SJSA1 (cell line): ENCODE measurements at places on chromosomes 13 and 19. TPM values are rescaled to one million over a fixed set of nuclear protein-coding genes. Genes with fewer than 3 reads are reported as not detected.

FPR1 gene
- total RNA-seq, result not detected in 2 replicates

SYT5 gene
- total RNA-seq, result not detected in 2 replicates

CD70 gene
- total RNA-seq, result 122 and 128 TPM in 2 replicates

USHBP1 gene
- not detected in 2 replicates for total RNA-seq

DNA sequence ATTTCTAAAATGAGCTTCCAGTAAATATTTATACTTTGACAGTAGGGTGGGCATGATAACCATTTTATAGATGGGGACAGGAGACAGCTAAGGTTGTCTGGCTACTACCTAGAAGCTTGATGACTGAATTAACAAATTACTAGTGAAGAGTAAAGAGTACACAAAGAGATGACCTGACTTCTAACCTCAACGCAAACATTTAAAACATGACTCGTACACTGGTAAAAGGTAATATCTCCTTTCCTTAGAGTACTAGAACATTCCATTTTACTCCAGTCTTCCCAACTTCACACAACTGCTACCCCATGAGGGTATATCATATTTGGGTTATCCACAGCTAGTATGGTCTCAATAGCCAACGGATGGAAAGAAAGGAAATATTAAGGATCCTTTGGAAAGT is 258.9 kb downstream of the FOXO1 start:
- no peak overlapping the region for H3K4me3 ChIP-seq
- peak overlapping the region; percentile 63 for H3K27ac ChIP-seq
- H3K36me3 ChIP-seq, result no peaks in the 10 kb centered on the region
- DNase-seq, result no peak
- H3K27me3 ChIP-seq, result no peaks in the 10 kb centered on the region

DNA sequence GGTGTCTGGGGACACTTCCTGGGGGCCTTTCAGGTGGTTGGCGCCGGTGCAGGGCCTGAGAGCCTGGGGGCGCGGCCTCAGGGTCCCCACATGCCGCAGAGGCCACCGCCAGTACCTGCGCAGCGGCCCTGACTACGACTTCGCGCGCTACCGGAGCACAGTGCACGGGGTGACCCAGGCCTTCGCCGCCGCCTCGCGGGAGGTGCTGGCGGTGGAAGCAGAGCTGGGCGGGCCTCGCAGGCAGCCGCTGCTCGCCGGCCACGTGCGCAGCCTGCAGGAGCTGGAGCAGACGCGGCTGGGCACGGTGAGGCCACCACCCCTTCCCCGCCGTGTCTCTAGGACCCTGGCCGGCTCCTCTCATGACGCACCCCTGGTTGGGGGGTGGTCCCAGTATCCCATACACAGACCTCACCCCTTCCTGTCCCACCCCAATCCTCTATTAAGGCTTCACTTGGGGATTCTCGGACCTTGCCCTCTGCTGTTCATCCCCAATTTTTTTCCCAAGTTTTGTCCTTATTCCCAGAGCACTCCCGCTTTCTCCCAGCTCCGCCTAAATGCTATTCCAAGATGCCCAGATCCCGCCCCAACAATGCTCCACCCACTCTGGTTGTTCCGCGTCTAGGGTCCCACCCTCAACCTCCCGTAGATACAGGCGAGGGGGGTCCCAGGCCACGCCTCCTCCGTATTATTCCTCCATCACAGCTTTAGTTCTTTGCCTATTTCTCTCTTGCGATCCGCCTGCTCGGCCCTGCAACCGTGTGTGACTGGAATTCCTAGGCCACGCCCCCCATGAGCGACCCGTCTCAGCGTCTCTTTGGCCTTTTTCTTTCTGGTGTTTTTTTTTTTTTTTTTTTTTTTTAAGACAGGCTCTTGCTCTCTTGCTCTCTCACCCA is 1.0 kb downstream of the REX1BD start:
- no peak for DNase-seq
- H3K36me3 ChIP-seq, result peaks cover 21% of the 10 kb centered on the region
- peak overlapping the region; percentile 43 for H3K27ac ChIP-seq

DNA sequence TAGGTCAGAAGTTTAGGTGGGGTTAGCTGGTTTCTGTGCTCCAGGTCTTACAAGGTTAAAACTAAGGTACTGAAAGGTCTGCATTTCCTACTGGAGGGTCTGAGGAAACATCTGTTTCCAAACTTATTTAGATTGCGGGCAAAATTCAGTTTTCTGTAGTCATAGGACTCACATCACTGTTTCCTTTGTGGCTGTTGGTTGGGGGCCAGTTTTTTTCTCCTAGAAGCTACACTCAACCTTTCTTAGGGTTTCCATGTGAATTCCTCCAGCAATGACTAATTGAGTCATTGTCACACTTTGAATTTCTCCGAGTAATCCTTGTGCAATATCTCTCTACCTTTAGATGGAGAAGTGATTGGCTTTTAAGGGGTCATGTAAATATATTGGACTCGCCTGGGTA is 773.4 kb upstream of the SLITRK1 start:
- peak; percentile 50 for DNase-seq
- no peak overlapping the region for H3K4me3 ChIP-seq
- 0 out of 2 replicates have a peak overlapping the region, but pooled peaks have one; percentile 7 for H3K27ac ChIP-seq

GRCh38 chr19:58037927-58038687 is 4.3 kb downstream of the ZSCAN1 start:
- H3K36me3 ChIP-seq, result no peaks in the 10 kb centered on the region
- H3K27me3 ChIP-seq, result no peaks in the 10 kb centered on the region
- no peak overlapping the region for H3K27ac ChIP-seq

DNA sequence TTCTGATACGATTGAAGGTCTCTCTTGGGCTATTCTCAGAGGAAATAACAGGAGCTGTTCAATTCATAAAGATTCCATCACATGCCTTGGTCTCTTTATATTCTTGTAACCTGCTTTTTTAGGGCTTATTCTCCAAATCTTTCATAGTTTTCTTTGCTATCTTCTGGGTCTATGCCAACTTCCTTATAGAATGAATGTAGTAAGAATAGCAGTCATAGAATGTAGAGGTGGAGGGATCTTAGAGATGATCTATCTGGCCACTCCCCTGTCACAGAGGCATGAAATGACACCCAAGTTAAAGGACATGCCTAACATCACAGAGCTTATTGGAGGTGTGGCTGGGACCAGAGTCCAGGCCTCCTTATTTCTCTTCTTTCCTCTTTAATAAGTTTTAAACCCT is 13.2 kb downstream of the LCP1 start:
- no peaks in the 10 kb centered on the region for H3K27me3 ChIP-seq
- DNase-seq, result no peak
- H3K36me3 ChIP-seq, result no peaks in the 10 kb centered on the region; the same call in 1 of the 2 replicates
- peaks cover 77% of the 10 kb centered on the region for H3K4me1 ChIP-seq
- no peak overlapping the region for H3K4me3 ChIP-seq

DNA sequence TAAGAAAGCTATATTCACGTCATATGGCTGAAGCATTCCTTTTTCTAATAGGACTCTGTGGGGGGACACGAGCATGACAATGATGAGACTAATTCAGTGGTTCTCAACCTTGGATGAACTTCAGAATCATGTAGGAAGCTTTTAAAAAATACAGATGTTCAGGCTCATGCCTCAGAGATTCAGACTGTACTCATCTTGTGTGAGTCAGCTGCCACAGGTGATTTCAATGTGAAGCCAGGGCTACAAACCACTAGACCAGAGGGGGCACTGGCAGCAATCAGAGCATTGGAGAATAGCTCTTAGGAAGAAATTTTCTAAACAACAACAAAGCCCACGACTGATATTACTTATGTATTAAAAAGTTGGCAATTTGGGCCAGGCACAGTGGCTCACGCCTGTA is 91.7 kb downstream of the SERP2 start:
- H3K4me3 ChIP-seq, result no peak overlapping the region
- H3K36me3 ChIP-seq, result no peaks in the 10 kb centered on the region; the same call in 1 of the 2 replicates
- H3K4me1 ChIP-seq, result no peaks in the 10 kb centered on the region

- 0 out of 2 replicates have a peak, but pooled peaks cover 10% of the 10 kb centered on the region for H3K27me3 ChIP-seq
- no peak for DNase-seq
- no peak overlapping the region for H3K27ac ChIP-seq
- H3K4me3 ChIP-seq, result no peak overlapping the region
- no peaks in the 10 kb centered on the region for H3K4me1 ChIP-seq
Measured at GRCh38 chr19:50710612-50711011, 9.0 kb downstream of the SHANK1 start.

DNA sequence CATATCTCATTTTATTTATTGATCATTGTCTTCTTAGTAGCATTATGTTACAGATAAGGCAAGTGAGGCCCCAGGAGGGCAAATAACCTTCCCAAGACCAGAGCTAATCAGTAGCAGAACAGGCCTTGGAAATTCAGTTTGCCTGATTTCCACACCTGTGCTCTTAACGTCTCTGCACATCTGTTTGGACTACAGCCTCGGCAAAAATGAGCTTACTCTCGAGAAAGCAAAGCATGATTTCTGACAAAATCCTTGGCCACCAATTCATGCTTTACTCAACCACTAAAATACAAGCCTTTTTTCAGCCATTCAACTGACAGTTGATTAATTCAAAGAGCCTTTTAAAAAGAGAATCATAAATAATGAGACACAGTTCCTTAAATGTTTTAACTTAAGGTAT is 309.3 kb upstream of the HTR2A start:
- no peaks in the 10 kb centered on the region for H3K36me3 ChIP-seq
- no peak for DNase-seq
- no peak overlapping the region for H3K4me3 ChIP-seq
- H3K4me1 ChIP-seq, result peaks cover 8% of the 10 kb centered on the region
- H3K27ac ChIP-seq, result no peak overlapping the region
- no peaks in the 10 kb centered on the region for H3K27me3 ChIP-seq

- no peaks in the 10 kb centered on the region for H3K27me3 ChIP-seq
- no peak for DNase-seq
- no peak overlapping the region for H3K27ac ChIP-seq
- H3K4me3 ChIP-seq, result no peak overlapping the region
Measured at GRCh38 chr13:40215311-40215710, 451.1 kb downstream of the FOXO1 start.
